ENCODE measurements at places on chromosomes 5 and 9.

DNA sequence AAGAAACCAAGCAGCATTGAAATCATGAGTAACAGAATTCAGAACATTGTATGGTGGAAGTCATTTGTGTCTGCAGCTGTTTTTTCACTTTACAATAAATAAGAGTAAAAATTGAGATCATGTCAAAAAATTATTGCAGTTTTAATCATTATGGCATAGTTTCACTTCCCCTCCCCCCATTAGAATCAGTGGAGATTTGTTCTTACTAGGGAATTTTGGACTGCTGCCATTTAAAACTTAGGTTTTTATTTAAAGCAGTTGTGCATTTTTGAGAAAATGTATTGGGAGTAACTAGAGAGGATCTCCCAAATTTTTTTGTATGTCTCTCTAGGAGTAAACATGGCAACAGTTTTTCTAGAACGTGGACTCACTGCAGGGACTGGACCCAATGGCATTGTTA lies 20.4 kb downstream of the GTF3C4 start:
- no peak for DNase-seq
- no peaks in the 10 kb centered on the region for H3K4me1 ChIP-seq
- H3K27ac ChIP-seq: no peak overlapping the region
- H3K27me3 ChIP-seq: no peaks in the 10 kb centered on the region
- H3K4me3 ChIP-seq: no peak overlapping the region

DNA sequence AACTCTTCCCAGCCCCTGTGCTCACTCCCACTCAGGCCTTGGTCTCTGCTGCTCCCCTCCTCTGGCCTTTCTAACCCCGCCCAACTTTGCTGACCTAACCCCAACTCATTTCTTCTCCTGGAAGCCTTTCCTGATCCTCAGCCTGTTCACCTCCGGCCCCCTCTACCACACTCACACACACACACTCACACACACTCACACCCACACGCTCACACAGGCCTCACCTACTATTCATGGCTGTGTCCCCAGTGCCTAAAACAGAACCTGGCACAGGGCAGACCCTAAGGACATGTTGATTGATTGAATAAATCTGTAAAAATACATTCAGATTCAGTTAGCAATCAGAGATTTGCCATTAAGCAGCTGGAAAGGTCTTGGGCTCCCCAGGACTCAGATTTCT lies 28.5 kb upstream of the LHX2 start:
- DNase-seq: no peak
- H3K36me3 ChIP-seq: no peaks in the 10 kb centered on the region
- H3K27me3 ChIP-seq: peaks cover 52% of the 10 kb centered on the region
- H3K4me3 ChIP-seq: no peak overlapping the region

GRCh38 chr9:132507670-132508469 lies 74.5 kb upstream of the BARHL1 start:
- H3K4me3 ChIP-seq: no peak overlapping the region
- H3K4me1 ChIP-seq: no peaks in the 10 kb centered on the region
- H3K36me3 ChIP-seq: no peaks in the 10 kb centered on the region
- DNase-seq: peak; percentile 84
- H3K27ac ChIP-seq: no peak overlapping the region

GRCh38 chr5:143495110-143495509 lies 91.6 kb upstream of the NR3C1 start:
- H3K4me3 ChIP-seq: no peak overlapping the region
- peaks cover 10% of the 10 kb centered on the region for H3K4me1 ChIP-seq
- no peaks in the 10 kb centered on the region for H3K36me3 ChIP-seq
- no peak for DNase-seq
- H3K27me3 ChIP-seq: no peaks in the 10 kb centered on the region
- no peak overlapping the region for H3K27ac ChIP-seq

DNA sequence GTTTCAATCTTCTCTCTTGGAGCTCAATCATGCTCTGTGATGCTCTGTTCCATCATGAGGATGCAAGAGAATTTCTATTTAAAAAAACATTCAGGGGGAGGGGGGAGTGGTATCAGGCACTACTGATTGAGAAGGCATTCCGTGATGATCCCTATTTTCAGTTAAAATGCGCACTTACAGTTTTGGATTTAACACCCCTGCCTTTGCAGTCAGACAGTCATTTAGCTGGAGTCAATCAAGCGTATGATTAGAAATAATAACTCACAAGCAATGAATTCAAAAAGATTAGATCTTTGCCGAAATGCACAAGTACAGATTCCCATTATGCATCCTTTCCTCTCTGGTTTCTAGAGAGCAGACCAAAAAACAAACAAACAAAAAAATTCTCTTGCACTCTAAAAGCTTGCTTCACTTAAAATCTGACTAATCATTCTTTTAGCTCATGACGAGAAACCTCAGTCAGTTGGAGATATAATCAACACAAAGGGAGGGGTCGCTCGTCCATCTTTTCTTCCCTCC lies 55.4 kb downstream of the EFNA5 start:
- H3K27me3 ChIP-seq: no peaks in the 10 kb centered on the region
- no peak overlapping the region for H3K27ac ChIP-seq
- no peaks in the 10 kb centered on the region for H3K36me3 ChIP-seq
- no peaks in the 10 kb centered on the region for H3K4me1 ChIP-seq

GRCh38 chr5:153136910-153137614 lies 353.4 kb upstream of the GRIA1 start:
- no peak overlapping the region for H3K27ac ChIP-seq
- no peaks in the 10 kb centered on the region for H3K4me1 ChIP-seq
- no peak overlapping the region for H3K4me3 ChIP-seq
- no peak for DNase-seq

DNA sequence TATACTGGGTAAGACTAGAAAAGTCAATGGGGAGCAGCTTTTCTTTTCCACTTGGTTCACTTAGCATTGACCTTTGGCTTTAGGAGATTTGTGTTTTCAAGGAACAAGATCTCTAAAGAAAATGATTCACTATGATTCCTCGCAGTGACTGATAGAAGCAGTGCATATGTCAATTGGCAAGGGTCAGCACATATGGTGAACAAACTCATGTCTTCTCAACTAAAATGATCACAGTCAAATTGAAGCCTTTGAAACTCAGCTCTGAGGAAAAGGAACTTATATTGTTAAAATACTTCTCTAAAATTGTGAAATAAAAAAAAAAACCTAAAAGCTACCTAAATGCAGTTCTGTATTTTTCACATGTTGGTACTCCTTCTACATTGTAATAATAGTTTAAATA lies 43.2 kb upstream of the IL7R start:
- H3K4me3 ChIP-seq: no peak overlapping the region
- no peaks in the 10 kb centered on the region for H3K27me3 ChIP-seq
- H3K36me3 ChIP-seq: no peaks in the 10 kb centered on the region

- H3K36me3 ChIP-seq: no peaks in the 10 kb centered on the region
- DNase-seq: peak; percentile 72
- no peaks in the 10 kb centered on the region for H3K27me3 ChIP-seq
- H3K27ac ChIP-seq: no peak overlapping the region
- peaks cover 37% of the 10 kb centered on the region for H3K4me1 ChIP-seq
- no peak overlapping the region for H3K4me3 ChIP-seq
Measured at GRCh38 chr9:136784997-136785361, 6.2 kb upstream of the TMEM141 start.

DNA sequence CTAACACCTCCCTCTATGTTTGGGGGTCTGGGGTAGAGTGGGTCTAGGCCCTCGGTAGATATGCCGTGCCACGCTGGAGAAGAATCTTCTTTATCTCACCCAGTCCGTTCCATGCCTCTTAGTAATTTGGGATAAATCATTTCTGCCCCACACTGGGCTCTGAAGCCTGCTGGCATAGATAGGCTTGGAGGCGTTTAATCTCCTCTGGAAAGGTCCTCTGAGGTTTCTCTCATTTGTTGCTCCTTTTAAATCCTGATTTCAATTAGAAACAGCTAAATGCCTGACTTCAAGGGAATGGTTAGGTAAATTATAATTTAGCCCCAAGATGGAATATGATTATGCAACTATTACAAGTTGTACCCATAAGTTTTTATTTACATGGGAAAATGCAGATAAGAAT lies 57.8 kb upstream of the AKNA start:
- no peak for DNase-seq
- no peak overlapping the region for H3K4me3 ChIP-seq
- no peaks in the 10 kb centered on the region for H3K27me3 ChIP-seq
- H3K27ac ChIP-seq: no peak overlapping the region
- H3K36me3 ChIP-seq: no peaks in the 10 kb centered on the region
- no peaks in the 10 kb centered on the region for H3K4me1 ChIP-seq

DNA sequence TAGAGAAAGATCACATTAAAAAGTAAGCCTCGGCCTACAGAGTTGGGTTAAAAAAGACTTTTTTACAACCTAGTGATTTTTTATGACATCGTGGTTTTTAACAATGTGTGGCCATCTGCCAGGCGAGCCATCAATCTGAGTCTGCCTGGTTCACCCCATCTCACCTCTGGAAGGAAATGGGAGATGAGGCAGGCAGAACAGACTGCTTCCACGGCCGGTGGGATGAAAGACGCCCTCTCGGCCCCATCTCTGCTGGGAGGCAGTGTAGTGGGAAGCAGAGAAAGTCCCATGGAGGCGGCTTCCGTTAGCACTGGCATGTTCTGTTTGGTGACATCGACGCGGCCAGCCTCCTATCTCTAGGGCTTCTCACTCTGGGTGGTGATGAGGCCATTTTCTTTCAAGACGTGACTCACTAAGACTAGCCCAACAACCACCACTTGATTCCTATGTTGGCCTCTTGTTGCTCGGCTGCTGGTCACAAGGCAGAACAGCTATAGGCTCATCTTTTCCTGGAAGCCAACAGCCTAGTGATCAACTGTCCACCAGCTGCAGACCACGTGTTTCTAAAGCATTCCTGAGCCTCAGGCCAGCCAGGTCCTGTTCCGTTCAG lies 132.4 kb upstream of the OTULINL start:
- peak overlapping the region; percentile 61 for H3K27ac ChIP-seq
- H3K4me1 ChIP-seq: peaks cover 55% of the 10 kb centered on the region
- peak; percentile 49 for DNase-seq
- H3K36me3 ChIP-seq: no peaks in the 10 kb centered on the region

DNA sequence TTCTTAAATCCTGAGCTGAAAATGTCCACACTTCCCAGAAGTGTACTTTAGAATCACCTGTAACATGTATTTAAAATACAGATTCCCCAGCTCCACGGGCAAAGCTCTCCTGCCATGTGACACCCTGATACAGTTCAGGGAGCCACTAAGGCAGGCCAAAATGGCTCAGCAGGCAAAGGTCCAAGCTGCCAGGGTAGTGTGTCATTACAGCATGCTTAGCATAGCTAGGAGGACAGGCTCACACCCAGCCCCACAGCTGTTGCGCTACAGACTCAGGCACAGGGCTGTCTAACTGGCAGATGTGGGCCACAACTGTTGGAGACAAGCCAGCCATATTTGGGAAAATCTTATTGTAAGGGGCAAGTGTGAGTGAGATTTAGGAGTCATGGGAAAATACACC lies 73.0 kb downstream of the C9orf85 start:
- no peaks in the 10 kb centered on the region for H3K36me3 ChIP-seq
- peak; percentile 27 for DNase-seq
- no peaks in the 10 kb centered on the region for H3K27me3 ChIP-seq
- H3K4me3 ChIP-seq: no peak overlapping the region
- H3K27ac ChIP-seq: peak overlapping the region; percentile 1

DNA sequence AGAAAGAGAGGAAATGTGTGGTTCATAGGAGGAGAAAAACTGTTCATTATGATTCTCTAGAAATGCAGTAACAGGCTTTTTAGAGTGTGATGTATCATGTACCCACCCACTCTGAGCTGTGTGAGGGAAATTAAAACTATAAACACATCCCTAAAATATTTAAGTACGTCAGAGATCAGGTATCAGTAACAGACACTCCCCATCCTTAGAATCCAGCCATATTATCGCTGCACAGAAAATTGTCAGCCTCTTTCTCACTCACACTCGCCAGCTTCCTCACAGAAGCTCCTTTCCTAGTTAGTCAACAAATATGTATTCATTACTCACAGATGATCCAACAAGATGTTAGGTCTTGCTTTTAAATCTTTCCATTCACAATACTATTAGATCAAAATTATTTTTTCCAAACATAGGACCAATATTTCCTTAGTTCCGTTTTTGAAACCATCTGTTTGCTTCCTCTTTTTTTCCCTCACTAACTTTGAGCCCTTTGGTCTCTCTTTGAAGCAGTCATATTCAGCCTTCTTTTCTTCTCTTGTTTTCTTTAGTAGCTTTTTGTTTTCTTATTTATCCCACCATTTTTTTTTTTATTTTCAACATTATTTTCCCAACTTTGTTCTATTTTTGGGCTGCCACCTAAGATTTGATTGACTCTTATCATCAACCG lies 13.6 kb upstream of the MAST4 start:
- no peak overlapping the region for H3K27ac ChIP-seq
- H3K4me1 ChIP-seq: no peaks in the 10 kb centered on the region
- DNase-seq: no peak
- peaks cover 4% of the 10 kb centered on the region for H3K27me3 ChIP-seq
- H3K36me3 ChIP-seq: no peaks in the 10 kb centered on the region

GRCh38 chr5:143134269-143134668 lies 269.2 kb downstream of the NR3C1 start:
- H3K27ac ChIP-seq: no peak overlapping the region
- no peaks in the 10 kb centered on the region for H3K27me3 ChIP-seq
- no peak for DNase-seq
- H3K36me3 ChIP-seq: no peaks in the 10 kb centered on the region

GRCh38 chr5:139569270-139569955 lies 8.3 kb downstream of the UBE2D2 start:
- no peak overlapping the region for H3K4me3 ChIP-seq
- H3K4me1 ChIP-seq: peaks cover 19% of the 10 kb centered on the region
- no peak overlapping the region for H3K27ac ChIP-seq

- no peak overlapping the region for H3K4me3 ChIP-seq
- peaks cover 58% of the 10 kb centered on the region for H3K4me1 ChIP-seq
- H3K36me3 ChIP-seq: no peaks in the 10 kb centered on the region
- DNase-seq: no peak
Measured at GRCh38 chr9:120919843-120920805, 6.5 kb downstream of the TRAF1 start.

DNA sequence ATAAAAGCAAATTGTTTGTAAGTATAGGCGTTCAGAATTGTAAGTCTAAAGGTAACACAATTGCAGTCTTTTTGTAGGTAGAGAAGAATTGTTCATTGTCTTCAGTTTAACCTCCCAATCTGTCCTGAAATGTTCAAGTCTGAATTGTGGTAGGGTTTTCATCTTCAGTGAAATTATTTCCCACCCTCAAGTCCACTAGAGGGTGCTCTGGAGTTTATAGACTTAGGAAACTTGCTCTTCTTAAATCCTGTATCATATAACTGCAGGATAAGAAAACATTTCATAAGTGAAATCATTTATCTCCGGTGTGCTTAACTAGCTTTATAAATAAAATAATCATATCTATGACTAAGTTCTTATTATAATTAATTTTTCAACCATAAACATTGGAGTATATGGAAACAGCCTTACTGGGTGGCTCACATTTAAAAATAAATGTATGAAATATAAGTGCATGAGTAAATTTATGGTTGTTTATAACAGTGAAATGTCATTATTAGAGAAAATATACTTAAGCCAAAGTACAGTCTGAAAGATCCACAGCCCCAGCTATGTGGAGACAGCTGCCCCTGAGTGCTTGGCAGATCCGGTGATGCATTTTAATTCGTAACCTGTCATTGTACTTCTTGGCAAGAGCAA lies 182.4 kb upstream of the OTULINL start:
- H3K4me3 ChIP-seq: no peak overlapping the region
- H3K4me1 ChIP-seq: no peaks in the 10 kb centered on the region
- H3K27me3 ChIP-seq: no peaks in the 10 kb centered on the region
- no peak overlapping the region for H3K27ac ChIP-seq
- H3K36me3 ChIP-seq: no peaks in the 10 kb centered on the region
